GM23248 (cell line): ENCODE measurements at places on chromosomes 16 and 17. TPM values are rescaled to one million over a fixed set of nuclear protein-coding genes. Genes with fewer than 3 reads are reported as not detected.

DNA sequence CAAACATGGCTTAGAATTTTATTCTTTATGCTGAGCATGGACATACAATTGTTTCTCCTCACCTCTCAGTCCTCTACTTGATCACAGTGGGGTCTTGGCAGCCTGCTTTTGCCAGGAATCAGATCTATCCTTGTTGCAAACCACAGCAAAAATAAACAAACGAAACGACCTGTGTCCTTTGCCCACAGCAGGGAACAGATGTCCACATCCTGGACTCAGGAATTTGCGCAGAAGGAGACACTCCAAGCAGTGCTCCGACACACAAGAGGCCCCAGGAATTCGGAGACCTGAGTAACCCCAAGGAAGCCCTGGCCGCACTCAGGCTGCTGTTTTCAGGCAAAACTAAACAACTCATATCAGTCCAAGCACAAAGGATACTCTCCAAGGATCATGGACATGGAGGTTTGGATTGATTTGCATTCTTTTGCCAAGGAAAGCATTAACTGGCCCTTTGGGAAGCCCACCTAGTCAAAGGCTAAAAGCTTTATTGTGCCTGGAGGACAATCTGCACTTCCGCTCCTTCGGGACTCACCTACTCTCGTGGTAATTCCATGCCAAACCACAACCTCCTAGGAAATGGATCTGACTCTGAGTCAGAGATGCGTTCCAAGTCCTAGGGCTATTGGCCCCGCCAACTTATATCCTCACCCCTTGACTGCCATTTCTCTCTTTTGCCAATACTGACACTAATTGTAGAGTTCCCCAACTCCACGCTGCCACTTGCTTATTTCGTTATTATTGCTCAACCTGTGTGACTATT lies 271.1 kb upstream of the CDH11 start:
- no peak for DNase-seq

DNA sequence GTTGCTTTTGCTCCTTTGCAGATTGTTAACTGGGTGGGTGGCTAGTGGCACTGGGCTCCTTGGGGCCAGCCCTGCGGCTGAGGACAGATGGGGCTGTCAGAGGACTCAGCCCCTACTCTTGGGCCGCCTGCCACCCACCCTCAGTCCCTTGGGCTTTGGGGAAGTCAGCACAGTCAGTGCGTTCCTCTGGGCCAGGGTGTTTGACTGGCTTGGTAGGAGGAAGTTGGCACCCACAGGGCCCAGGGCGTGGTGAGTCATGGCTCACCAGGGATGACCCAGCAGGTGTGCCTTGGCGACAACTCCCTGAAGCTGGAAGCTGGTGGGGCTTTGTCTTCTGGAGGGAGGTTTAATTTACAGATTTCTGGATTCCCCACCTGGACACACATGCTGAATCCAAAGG lies 32.4 kb downstream of the HAPSTR1 start:
- no peak for DNase-seq

GRCh38 chr17:29181226-29181625 lies 1.0 kb upstream of the MYO18A start:
- DNase-seq: no peak

GRCh38 chr17:2888326-2888725 lies 92.1 kb downstream of the RAP1GAP2 start:
- no peak for DNase-seq

- DNase-seq: peak; percentile 42
Observed at GRCh38 chr16:997440-998051, 16.0 kb downstream of the SOX8 start.

- no peak for DNase-seq
Observed at GRCh38 chr16:28494121-28494851, at the start of gene APOBR. TSS of gene APOBR (plus strand) at chr16:28494643. CDS start at chr16:28494682, 39 bp downstream.

DNA sequence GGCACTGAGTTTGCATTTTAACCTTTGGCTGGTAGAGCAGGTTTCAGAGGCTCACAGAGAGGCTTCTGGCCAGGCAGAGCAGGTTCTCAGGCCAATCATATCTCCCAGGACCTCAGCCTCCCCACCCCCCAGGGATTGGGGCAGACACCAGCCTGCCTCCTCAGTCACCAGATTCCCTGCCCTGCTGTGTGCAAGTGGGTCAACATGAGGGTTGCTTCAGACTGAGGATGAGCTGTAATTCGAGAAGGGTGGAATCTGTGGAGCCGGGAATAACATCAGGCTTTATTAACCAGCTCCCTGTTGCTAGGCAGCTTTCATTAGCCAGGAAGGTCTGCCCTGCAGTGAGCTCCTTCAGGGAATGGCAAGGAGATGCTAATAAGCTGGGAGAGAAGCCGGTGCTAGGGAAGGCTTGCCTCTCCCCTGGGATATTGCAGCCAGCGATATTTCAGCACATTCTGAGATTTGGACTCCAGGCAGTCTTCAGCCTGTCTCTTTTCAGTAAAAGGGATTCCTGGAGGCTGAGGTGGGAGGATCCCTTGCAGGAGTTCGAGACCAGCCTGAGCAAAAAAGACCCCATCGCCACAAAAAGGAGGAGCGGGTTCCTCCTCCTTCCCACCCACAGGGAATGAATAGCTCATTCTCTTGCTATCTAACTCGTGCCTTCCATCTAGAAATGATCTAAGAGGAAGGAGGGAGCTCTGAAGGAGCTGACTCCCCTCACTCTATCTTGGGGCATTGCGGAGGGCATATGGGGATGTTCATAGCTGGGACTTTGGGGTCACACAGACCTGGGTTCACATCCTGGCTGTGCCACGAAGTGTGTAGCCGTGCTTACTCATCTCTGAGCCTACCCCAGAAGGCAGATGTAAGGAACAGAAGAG lies 10.7 kb downstream of the SGSM2 start:
- DNase-seq: peak; percentile 88

DNA sequence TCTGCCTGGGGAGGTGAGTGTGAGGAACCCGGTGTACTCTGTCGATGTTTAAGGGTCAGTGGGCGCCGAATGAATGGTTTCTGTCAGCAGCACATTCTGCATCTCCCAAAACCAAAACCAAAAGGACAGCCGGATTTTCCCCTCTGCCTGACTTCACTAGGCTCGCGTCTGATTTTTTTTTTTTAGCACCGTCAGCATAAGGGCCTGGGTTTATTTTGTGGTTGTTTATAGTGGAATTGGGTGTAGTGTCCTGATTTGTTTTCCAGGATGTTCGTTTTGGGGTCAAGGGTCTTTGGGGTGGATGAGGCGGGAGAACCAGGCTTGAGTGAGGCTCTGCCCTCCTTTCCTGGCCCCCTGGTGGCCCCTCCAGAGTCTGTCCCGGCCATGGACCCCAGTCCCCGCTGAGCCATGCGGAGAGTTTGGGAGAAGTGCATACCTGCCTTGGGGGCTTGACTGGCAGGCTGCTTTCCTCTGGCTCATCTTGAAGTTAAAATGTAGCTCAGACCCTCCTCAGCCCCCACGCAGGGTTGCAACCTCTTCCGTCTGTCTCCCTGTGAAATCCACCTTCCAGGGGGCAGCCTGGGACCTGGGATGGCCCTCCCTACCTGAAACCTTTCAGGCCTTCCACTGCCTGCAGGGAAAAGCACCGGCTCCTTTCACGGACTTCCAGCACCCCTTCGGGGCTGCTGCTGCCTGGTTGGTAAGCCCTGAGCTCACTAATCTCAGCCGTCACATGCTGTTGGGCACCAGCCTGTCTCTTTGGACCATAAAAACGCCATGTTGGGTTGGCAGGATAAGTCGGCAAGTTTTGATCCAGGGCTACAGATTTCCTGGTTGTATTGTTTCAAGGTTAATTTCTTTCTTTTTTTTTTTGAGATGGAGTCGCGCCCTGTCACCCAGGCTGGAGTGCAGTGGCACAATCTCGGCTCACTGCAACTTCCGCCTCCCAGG lies 60.2 kb downstream of the JPH3 start:
- no peak for DNase-seq

DNA sequence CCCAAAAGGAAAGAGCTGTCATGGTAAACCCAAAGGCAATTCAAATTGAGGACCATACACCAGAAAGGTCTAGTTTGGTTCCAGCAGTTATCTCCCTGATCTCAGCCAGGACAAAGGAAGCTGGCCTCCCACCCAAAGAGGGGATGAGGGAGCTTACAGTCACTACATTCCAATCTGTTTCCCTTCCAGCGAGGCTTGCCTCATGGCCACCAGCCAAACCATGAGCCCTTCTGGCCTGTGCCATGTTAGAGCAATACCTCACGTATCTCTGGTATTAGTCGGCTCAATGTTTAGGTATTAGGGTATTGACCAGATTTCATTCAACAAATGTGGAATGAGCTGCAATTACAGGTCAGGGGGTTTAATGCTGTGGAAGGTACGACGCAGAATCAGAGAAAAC lies 8.4 kb downstream of the NDUFAB1 start:
- DNase-seq: peak; percentile 85

DNA sequence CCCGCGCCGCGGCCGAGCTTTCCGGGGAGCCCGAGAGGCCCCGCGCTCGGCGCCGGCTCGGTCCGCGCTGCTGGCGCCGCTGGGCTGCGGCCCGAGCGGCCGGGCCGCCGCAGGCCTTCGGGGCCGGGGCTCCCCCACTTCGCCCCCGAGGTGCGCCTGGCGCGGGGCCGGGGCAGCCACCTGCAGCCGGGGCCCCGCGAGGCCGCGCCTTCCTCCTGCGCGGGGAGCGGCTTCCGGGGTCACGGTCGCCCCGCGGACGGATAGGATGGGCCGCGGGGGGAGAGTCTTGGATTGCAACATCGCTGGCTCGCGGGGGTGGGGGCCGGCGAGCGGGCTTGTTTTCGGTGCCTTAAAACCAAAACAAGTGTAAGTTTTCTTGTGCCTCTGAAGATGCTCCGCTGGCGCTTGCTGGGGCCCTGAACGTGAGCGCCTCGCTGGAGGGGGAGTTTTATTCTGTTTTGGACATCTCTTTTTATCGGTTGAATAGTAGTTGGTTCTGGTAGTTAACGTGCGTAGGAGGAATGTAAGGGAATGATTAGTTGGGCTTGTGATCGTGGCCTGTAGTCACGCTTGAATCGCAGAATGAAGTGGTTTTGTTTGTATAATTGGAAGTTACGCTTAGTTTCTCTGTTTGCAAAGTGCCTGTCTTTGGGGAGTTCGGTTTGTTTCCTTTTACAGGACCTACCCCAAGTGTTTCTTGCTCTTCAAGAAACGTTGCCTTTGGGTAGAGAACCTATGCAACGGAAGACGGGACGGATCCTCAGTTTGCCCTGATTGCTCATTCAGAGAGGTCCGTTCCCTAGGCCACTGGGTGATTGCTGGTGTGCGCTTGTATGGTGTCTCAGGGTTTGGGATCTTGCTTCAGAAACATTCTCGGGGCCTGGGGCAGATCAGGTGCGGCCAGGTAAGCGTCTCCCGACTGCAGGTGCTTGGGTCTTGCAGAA lies 724 bp downstream of the UBE2I start:
- DNase-seq: peak; percentile 79

GRCh38 chr17:75440738-75441448 lies 15.5 kb upstream of the TMEM94 start:
- no peak for DNase-seq

GRCh38 chr17:57418463-57419246 lies 162.3 kb downstream of the MSI2 start:
- DNase-seq: no peak

DNA sequence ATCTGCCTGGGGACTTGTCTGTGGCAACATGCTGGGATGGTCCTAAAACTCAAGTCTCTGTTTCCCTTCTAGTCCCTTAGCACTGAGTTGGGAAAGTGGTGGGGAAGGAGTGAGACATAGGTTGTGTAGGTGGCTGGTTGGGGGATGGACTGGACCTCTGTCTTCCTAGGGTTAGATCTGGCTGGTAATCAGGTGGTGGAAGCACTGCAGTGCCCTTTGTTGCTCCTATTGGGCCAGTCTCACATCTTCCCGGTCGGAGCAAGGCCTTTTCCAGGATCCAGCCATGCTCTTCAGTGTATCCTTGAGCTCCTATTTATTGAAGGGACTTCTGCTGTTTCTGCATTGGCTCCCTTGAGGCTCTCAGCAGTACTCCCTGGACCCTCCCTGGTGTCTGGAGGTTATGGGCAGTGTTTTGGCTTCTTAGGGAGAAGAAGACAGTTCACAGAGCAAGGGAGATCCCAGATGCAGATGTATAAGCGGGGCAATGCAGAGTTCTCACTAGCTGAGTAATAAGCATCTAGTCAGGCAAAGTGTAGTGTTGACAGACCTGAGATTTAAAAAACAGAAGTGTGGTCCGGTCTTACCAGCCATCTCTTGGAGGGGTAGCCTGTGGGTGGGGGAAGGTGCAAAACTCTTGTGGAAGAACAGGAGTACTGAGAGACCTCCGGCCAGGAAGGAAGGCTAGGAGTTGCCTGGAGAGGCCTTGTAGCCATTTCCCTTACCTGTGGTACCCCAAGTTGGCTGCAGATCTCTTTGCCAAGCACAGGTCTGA lies 1.3 kb upstream of the NUTF2 start:
- DNase-seq: peak; percentile 44

The CCL5 gene
- total RNA-seq: not detected in 2 replicates

The PABPN1L gene
- total RNA-seq: not detected in 2 replicates

The TVP23A gene
- total RNA-seq: not detected in 2 replicates

The CDH8 gene
- not detected in 2 replicates for total RNA-seq

The GRB7 gene
- 0.25 TPM in 1 of 2 replicates, not detected in the other for total RNA-seq
